ENCODE measurements at places on chromosomes 16 and 17.

GRCh38 chr17:63984651-63985386, 12.1 kb upstream of the SCN4A start:
- peak; percentile 94 for DNase-seq

DNA sequence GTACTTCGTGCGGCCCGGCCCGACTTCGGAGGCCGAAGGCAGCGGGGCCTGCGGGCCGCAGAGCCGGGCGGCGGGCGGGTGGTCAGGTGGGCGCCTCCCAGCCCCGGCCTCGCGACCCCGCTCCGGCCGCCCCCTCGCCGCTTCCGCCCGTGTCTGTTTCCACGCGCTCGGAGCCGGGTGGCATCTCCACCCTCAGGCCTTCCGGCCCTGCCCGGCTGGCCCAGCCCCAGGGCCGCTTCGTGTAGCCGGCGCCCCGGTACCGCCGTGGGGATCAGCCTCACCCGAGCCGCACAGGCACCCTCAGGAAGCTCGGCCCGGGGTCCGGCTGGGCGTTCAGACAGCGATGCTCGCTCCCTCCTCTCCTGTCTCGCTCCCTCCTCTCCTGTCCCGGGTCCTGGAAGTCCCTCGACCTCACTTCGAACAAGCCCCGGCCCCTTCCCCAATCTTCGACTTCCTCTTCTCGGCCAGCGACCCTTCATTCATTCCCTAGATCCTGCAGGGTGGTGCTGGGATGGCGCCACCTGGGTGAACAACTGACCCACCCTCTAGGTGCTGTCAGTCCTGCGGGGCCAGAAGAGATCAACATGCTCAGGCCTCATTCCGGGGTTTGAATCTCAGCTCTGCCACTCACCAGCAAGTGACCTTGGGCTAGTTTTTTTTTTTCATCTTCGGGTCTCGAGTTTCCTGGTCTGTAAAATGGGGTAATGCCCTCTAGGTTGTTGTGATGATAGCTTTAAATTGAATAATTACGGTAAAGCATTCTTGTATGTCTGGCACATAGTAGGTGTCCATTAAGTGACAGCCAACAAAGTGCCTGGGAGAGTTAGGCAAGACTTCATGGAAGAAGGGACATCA, 610 bp downstream of the VPS4A start:
- peak; percentile 41 for DNase-seq

GRCh38 chr17:65434251-65434650, 127.2 kb downstream of the AXIN2 start:
- no peak for DNase-seq

DNA sequence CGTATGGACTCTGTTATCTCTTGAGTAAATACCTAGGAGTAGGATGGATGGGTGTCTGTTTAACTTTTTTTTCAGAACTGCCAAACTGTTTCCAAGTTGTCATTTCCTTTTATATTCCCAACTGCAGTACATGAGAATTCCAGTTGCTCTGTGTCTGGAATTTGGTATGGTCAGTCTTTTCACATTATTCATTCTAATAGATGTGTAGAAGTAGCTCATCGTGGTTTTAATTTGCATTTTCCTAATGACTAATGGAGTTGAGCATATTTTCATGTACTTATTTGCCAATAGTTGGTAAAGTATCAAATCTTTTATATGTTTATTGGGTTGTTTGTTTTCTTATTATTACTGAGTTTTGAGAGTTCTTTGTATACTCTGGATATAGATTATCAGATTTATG, 27.0 kb downstream of the MRTFB start:
- DNase-seq: no peak

DNA sequence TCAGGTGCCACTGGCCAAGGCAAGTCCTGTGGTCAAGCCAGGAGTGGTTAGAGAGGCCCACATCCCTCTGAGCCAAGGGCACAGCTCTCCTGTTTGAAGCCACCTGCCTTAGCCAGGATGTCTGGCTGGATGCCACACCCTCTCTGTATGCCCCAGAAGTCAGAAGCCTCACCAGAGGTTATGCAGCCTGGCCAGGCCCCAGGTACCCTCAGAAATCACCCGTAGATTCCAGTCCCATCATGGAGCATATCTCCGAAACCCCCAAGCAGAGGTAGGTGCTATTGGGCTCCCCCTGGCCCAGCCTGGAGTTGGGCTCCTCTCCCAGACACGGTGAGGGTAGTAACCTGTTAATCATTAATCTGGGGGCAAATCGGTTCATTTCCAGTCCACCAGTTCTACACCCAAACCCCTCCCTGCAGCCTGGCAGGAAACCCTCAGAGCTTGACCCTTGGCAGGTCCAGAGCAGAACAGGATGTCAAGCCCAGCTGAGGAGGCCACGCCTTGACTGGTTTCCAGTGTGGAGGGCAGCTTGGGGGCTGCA, 60.6 kb upstream of the TMEM97 start:
- no peak for DNase-seq

All from AG08395 (cell line).